D341Med (cell line): ENCODE measurements at places on chromosomes 12 and 14.

DNA sequence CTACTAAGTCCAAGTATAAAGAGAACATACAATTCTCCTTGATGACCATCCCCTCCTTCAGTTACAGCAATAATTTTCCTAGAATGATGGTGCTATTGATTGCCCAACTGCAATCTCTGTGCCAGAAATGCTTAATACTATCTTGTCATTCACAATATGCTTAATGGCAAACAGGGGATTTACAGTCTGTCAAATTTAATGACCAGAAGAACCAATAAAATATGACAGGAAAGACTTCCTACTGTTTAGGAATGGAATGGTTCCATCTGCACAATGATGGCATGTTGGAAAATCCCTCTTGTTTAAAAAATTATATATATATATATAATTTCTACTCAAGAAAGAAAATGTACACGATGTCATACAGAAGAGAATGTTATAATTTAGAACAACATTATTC is 623.2 kb downstream of the CCER1 start:
- DNase-seq: no peak

DNA sequence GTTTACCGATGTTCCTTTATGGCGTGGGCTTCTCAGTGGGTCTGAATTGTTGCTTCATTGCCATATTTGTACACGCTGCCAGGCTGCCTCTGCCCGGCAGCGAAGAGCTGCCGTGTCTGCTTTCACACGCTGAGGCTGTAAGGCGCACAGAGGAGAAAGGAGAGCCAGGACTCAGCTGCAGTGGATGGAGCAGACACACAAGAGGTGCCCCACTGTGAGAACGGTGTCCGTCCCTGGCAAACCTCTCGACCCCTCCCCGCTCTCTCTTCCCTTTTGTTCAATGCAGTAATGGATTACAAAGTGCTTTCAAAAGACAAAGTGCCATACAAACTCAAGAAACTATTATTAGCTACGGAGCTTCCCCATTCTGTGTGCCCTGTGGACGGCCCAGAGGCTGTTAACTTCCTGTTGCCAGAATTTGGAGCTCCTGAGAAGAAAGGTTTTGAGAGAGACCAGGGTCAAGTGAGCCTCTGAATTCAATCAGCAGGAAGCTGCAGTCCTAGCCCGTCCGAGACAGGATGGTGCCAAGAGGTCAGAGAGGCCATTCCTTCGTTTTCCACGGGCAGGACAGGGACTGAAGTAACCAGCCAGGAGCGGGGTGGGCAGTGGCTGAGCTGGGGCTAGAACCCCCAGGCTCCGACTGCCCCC is 15.8 kb downstream of the CCND2 start:
- no peak for DNase-seq

- DNase-seq: no peak
These were observed 30.9 kb upstream of the MDM2 start for GRCh38 chr12:68776976-68777610.

GRCh38 chr12:6460751-6461371 is 9.0 kb downstream of the TAPBPL start:
- no peak for DNase-seq

- DNase-seq: no peak
These were observed 23.5 kb downstream of the OTUB2 start for GRCh38 chr14:94049625-94050023.

DNA sequence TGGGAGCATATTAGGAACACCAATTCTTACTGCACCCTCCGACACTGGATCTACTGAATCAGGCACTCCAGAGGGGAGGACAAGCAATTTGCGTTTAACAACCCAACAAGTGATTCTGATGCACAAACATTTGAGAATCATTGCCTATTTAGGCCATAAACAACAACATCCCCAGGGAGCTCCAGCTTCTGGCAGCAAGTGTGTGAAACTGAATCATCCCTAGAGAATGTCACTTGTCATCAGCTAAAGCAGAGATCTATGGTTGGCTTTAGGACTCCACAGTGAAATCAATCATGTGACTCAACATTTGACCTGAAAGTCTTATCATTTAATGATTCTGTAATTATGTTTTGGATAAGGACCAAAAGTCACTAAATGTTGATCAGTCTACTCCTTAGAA is 505.0 kb upstream of the FLRT2 start:
- DNase-seq: no peak

DNA sequence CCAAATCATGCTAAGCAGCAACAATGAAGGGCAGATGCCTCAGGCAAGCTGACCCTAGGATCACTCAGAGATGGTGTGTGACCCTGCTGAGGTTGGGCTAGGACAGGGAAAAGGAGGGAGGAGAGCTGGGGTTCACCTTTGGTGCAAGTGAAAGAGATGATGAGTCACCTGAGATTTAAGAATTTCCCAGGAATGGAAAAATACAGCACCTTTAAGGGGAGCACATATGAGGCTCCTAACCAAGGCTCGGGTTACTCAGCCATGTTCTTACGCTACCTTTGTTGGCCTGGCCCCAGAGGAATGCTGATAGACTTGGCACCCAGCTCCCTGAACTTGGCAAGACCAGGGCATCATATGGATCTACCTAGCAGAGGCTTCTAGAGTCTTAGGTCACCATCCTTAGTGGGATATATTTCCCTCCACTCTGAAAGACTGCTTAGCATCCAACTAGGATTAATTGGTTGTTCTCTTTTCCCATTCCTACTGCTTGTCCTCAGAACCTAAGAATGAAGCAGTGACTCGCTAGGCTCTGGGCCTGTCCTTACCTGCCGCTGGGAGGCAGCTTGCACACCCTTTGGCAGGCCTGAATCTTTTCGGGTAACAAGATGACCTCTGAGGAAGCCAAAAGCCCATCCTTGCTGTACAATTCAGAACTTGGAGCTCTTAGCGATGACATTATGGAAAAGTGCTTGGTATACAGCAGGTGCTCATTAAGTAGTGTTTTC is 4.0 kb upstream of the NAA25 start:
- no peak for DNase-seq

DNA sequence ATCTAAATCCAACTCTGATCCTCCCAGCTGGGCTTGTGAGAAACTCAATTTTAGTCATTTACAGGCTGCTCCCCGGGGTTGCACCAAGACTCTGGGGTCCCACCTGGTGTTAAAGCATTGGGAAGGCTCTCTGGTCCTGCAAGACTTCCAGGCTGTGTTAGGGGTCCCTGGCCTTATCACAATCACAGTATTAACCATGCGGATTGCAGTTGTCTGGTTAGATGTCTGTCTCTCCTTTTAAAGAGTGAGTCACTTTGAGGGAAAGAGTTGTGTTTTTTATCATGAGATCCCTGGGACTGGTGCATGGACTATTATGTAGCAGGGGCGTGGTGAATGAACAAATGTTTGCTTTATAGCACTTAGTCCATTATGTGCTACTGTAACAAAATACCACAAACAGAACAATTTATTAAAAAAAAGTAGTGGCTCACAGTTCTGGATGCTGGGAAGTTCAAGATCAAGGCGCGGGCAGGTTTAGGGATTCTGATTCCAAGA is 531.4 kb downstream of the FUT8 start:
- DNase-seq: no peak

- DNase-seq: no peak
These were observed 33.1 kb downstream of the KNTC1 start for GRCh38 chr12:122560138-122560537.

DNA sequence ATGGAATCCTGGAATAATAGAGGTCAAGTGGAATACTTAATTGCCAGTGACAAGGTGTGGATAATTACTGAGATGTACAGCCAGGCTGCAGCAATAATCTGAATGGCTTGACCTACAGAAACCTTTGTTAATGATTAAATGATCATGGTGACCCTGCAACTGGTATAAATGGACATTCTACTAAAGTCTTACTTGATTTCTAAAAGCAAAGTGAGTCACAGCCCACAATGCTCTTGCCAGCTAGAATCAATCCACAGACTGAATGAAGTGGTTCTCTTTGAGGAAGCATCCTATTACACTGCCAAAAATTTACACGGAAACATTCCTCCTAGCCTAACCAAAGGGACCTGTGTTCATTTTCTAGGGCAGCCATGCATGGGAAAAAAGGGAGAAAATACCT is 518.5 kb downstream of the SOX5 start:
- no peak for DNase-seq

DNA sequence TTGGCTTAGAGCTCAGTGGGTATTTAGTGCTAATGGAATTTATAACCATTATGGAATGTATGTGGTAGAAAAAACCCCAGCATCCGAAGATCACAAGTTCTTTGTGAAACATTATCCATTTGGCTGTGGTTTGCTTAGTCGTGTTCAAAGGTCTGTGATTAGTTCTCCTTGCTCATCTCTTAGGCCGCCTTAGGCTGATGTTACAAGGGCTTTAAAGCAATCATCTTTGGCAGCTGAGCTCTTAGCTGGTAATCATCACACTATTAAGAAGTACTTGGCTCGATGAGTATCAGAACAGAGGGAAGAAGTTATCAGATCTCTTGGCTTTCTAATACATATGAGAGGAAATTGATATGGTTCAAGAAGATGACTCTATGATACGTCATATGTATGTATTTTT is 124.1 kb upstream of the E2F7 start:
- peak; percentile 41 for DNase-seq

DNA sequence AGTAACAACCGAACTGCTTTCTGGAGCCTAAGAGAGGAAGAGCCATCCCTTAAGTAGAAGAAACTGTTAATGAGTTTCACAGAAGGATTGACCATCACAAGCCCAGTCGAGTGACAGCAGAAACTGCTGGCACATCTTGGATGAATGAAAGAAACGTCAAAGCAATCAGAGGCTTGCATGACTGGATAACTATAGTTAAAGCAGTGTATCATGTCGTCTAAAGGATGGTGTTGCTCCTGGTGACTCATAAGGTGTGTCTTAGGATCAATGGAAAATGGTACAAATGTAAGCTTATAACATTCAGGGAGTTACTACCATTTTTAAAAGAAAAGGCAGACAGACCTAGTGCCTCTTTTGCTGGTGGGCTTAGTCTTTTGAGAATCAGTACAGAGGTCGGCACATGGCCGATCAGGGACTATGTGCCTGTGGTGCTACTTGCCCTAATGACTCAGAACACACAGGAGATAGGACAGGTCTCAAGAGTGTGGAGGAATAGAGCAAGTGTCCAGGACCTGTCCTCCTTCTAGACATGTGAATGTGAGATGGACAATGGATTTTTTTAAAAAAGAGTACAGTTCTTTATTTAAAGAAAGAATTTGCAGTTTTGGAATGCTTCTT is 55.7 kb downstream of the TMX1 start:
- no peak for DNase-seq

DNA sequence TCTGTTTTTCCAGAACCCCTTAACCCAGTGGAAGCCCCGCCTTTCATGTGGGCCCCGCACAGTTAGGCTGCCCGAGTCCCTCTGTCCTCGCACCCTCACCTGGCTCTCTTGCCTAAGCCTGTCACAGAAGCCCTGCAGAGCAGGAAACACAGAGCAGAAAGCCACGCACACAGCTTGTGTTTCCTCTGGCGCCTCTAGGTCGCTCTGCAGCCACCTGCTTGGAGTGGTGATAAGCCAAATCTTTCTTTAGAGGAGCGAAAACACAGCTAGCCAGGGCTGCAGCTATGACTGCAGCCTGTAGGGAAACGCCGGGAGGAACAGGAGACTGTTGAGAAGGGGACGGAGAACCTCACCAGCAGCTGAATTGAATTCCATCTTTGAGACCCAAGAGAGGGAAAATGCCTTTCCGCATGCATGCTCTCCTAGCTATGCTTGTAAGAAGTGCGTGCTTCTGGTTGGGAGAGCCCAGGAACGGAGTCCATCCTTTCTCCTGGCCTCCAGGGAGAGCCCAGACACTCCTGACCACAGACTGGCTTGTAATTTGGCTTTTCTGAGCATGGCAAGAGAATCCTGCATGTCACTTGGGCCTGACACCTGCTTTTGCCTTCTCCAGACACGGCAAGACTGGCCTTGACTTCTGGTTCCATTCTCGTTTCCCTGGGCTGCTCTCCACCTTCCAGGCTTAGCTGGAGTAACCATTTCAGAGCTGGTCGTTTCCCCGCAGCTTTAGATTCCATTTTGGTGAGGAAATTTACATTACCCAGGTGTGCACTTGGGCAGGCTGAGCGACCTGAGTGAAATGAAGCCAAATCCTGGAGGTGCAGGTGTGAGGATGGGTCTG is 301.6 kb downstream of the CACNA1C start:
- DNase-seq: no peak

- DNase-seq: no peak
These were observed 618.6 kb downstream of the AACS start for GRCh38 chr12:125683748-125684381.

DNA sequence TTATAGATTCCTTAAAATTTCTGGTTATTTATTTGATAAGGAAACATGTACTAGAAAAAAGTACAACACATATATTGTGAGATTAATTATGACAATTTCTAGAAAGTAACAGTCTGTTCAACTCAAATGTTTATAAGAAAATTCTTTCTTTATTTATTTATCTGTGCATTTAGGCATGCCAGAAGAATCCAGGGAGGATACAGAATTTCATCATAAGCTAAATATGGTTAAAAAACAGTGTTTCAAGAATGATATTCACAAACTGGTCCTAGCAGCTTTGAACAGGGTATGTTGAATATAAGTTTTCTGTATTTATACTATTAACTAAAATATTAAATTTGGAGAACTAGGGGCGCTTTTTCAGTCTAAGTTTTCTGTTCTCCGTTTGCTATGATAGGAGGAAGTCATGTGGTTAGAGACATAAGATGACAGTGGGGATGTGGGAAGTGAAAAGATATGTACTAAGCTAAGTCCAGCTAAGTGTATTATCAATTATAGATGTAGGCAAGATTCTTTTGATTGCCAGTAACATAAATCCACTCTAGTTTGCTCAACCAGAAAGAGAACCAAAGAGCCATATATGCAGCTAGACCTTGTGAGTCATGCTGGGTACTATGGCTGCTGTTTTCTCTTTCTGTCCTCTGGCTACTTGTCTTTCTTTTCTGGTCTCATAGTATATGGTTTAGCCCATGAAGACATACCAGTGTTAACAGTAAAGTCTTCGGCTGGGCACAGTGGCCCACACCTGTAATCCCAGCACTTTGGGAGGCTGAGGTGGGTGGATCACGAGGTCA is 39.0 kb downstream of the LRRK2 start:
- DNase-seq: no peak

- no peak for DNase-seq
These were observed 88.5 kb upstream of the RIN3 start for GRCh38 chr14:92425101-92425500.

- no peak for DNase-seq
These were observed 73.7 kb downstream of the CIT start for GRCh38 chr12:119803381-119803791.

- no peak for DNase-seq
These were observed 20.1 kb downstream of the APOBEC1 start for GRCh38 chr12:7645395-7646177.

GRCh38 chr14:105325716-105326567 is 11.4 kb downstream of the PACS2 start:
- no peak for DNase-seq

GRCh38 chr12:44519931-44520330 is 356.2 kb downstream of the NELL2 start:
- DNase-seq: no peak

- no peak for DNase-seq
These were observed 32.3 kb downstream of the DIO3 start for GRCh38 chr14:101593411-101594238.

DNA sequence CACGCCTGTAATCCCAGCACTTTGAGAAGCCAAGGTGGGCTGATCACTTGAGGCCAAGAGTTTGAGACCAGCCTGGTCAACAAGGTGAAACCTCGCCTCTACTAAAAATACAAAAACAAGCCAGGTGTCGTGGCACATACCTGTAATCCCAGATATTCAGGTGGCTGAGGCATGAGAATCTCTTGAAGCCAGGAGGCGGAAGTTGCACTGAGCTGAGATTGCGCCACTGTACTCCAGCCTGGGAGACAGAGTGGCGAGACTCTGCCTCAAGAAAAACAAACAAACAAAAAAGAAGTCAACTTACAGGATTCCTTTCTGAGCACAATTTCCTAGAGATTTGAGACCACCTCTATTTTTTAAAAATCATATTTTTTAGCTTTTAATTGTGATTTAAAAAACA is 45.3 kb downstream of the DGLUCY start:
- no peak for DNase-seq
